ENCODE measurements at places on chromosomes 4 and X. TPM values are rescaled to one million over a fixed set of nuclear protein-coding genes. Genes with fewer than 3 reads are reported as not detected.

GRCh38 chr4:3337811-3338210, 45.0 kb downstream of the RGS12 start:
- no peak overlapping the region for H3K4me3 ChIP-seq
- H3K27ac ChIP-seq = no peak overlapping the region
- H3K36me3 ChIP-seq = no peaks in the 10 kb centered on the region
- no peaks in the 10 kb centered on the region for H3K4me1 ChIP-seq
- H3K27me3 ChIP-seq = no peaks in the 10 kb centered on the region

DNA sequence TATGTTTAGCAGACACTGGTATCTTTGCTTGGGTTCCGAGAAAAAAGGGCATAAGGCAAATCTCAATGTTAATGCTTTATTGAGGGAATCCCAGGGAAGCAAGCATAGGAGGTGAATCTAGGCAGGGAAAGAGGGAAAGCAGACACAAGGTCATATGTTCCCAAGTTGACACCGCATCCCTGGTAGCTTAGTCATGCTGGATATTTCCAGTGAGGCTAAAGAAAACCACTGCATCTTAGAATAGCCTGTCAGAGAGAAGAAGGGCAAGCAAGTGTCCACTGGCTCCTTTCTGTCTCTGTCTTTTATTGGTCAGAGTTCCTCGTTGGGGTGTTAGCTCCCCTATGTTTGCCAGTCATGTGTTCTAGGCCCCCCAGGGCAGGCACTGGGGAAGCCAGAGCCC, 104.7 kb downstream of the NKX6-1 start:
- H3K4me1 ChIP-seq = no peaks in the 10 kb centered on the region
- no peak overlapping the region for H3K4me3 ChIP-seq
- no peaks in the 10 kb centered on the region for H3K27me3 ChIP-seq
- no peak overlapping the region for H3K27ac ChIP-seq
- H3K36me3 ChIP-seq = no peaks in the 10 kb centered on the region

GRCh38 chr4:68373513-68373912, 23.6 kb upstream of the YTHDC1 start:
- no peaks in the 10 kb centered on the region for H3K36me3 ChIP-seq
- DNase-seq = peak; percentile 69
- H3K27me3 ChIP-seq = peaks cover 9% of the 10 kb centered on the region
- no peak overlapping the region for H3K27ac ChIP-seq

DNA sequence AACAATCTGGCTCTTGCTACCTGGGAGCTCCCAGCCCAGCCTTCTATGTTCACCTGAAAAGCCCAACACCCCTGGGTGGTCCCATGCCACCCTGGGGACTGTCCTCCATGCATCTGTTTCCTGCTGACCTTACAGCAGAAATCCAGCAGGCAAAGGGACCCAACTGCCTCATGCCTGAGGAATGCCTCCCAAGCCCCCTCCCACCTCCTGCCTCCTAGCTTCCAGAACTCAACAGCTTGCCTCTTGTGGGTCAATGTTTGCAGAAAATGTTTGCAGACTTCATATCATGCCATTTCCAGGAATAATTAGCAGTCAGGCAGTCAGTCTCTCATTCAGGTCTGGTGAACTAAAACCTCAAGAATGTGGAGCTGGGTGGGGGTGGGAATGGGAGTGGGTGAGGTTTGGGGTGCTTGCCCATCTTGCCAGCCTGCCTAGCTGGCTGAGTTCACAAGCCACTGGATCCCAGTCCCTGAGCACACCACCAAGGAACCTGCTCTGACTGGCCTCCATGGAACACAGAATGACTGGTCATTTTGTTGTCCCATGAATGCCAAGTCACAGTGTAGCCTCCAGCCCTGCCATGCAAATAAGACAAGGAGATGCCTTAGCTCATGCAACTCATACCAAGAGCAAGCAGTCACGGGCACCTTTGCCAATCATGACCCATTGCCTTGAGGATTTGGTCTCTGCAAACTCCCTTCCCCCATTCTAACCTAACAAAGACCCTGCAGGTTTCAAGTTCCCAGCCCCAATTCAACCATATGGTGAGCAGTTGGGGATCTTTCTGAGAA, 12.1 kb upstream of the PLAC1 start:
- no peaks in the 10 kb centered on the region for H3K36me3 ChIP-seq
- H3K27me3 ChIP-seq = no peaks in the 10 kb centered on the region
- no peak overlapping the region for H3K27ac ChIP-seq
- H3K4me1 ChIP-seq = no peaks in the 10 kb centered on the region

DNA sequence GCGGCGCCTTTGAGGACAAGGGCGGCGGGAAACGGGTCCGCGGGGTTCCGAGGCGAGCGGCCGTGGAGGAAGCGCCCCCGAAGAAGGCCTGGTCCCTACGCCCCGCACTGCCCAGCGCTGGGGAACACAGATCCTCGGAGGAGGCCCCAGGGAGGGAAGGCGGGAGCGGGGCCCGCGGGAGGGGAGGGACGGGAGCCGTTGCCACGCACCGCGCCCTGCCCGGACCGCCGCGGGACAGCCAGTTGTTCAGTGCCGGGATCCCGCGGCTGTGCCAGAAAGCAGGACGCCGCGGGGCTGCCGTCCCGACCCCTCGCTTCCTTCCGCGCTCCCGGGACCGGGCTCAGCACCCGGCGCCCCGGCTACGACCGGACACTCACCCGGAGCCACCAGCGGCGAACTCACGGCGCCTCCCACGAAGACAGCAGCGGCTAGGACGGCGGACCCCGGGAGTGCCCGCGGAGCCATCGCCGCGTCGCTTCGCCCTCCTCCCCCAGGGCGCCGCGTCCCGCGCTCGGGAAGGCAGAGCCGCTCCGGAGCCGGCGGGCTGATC, 278 bp downstream of the RELL1 start:
- H3K27ac ChIP-seq = peak overlapping the region; percentile 97
- peak; percentile 38 for DNase-seq
- no peaks in the 10 kb centered on the region for H3K27me3 ChIP-seq

The SSR4 gene
- 112 TPM for total RNA-seq

The ARHGEF6 gene
- total RNA-seq = 55.8 TPM

The MAGEB2 gene
- not detected for total RNA-seq

The PSAPL1 gene
- total RNA-seq = not detected
